Right cardiac atrium (tissue), 5 donors: ENCODE measurements at places on chromosomes 16 and 17.

DNA sequence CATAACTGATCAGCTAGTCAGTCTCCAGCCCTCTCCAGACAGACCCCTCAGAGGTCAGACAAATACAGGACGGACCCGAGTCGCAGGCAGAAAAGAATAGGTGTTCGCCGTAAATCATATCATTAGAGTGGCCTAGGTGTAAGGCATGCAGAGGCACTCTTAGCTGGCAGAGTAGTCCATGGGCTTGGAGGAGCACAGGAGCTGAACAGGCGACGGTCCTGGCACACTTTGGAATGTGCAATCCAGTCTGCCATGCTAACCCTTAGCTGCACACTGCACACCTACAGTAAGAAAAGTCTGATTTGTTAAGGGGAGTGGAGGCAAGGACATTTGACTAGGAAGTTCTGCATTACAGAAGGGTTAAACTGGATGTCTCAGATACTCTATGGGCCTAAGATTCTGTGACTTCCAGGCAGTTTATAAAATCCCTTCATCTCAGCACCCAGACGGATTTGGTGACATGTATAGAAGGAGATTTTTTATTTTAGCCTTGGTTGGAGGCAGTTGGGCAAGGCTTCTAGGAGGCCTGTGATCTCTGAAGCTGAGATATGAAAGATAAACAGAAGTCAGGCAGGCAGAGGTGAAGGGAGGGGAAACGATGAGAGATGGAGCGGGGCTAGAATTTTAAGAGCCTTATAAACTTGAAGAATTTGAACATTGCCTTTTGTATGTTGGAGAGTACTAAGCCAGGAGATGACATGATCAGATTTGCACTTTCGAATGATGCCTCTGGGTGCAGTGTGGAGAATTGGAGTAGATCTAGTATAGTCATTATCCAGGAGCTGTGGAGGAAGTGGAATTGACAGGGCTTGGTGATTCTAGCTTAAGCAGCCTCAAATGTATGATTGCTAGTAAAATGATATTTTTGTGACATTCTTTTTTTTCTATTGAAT is 34.6 kb upstream of the SLC5A11 start:
- DNase-seq = no peak

GRCh38 chr17:19726631-19727376 is 10.4 kb upstream of the SLC47A2 start:
- DNase-seq = no peak

DNA sequence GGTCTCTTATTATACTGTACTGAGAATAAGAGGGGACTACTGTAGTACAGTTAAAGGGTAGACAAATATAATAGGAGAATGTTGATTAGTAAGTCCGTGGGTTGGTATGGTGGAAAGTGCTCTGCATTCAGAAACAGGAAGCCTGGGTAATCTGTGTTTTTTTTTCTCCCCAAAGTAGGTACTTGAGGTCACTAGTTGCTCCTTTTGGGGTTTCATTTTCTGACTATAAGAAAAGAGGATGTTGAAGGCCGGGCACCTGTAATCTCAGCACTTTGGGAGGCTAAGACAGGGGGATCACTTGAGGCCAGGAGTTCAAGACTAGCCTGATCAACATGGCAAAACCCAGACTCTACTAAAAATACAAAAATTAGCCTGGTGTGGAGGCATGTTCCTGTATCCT is 42.0 kb upstream of the MMD start:
- no peak for DNase-seq

DNA sequence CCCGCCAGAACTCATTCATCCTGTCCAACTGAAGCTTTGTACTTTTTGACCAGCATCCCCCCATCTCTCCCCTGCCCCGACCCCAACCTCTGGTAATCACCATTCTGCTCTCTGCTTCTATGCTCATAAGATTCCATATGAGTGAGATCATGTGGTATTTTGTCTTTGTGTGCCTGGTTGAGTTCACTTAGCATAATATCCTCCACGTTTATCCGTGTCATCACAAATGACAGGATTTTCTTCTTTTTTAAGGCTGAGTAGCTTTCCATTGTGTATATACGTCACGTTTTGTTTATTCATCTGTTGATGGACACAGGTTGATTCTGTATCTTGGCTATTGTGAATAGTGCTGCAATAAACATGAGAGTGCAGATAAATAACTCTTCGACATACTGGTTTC is 278.9 kb downstream of the SNX29 start:
- DNase-seq = no peak

- no peak for DNase-seq
Observed at GRCh38 chr16:85112364-85112763, at the start of gene CIBAR2. TSS of gene CIBAR2 (minus strand) at chr16:85112472. CDS start at chr16:85112352, 120 bp downstream.

DNA sequence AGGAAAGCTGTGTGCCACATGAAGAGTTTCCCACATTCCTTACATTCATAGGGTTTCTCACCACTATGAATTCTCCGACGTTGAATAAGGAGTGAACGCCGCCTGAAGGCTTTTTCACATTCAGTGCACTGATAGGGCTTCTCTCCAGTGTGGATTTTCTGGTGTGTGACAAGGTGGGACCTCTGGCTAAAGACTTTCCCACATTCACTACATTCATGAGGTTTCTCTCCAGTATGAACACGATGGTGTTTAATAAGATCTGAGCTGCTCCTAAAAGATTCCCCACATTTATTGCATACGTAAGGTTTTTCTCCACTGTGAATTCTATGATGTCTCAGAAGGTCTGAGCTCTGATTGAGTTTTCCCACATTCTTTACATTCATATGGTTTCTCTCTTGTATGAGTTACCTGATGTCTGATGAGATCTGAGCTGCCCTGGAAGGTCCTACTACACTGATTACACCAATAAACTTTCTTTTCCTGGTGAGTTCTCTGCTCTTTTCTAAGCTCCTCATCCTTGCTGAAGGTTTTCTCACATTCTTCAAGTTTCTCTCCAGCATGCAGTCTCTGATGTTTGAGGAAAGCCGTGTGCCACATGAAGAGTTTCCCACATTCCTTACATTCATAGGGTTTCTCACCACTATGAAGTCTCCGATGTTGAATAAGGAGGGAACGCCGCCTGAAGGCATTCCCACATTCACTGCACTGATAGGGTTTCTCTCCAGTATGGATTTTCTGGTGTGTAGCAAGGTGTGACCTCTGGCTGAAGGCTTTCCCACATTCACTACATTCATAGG is 10.0 kb downstream of the ZNF594 start:
- DNase-seq = no peak

DNA sequence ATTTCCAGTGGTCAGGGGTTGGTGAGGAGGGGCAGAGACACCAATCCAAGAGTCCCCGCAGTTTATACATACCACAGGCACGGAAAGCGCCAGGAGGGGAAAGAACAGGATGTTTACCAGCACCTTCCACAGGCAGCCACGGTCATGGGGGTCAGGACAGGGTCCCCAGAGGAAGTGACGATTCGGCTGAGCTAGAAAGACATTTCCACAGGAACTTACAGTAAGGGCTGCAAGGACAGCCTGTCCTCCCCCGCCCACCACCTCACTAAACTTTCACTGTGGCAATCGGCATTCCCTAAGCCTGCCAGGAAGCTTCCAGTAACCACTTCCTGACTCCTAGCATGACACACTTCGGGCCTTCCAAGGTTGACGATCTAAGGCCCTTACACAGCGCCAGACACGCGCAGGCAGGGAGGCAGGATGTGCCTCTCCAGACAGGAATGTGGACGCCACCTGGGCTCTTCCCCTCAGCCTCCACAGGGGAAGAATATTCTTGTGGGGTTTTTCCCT is 1.2 kb upstream of the MT2A start:
- peak; percentile 75 for DNase-seq
